ENCODE measurements at places on chromosomes 13 and 19.

DNA sequence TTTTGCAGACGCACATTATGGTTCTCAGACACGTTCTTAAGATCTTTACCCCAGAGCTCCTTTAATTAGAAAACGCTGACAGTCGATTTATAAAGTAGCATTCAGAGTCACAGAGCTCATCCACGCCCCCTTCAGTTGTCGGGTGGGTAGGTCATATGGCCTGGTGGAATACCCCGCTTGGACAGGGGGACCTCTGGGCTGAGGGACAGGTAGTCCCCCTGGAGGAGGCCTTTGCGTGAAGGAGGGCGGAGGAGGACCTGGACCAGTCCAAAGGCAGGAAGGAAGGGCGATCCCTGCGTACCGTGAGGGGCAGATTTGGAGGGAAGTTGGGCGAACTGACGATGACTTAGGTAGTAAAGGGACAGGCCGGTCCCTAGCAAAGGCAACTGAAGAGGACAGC is 20.5 kb downstream of the VASP start:
- no peak for DNase-seq

GRCh38 chr13:42548731-42549551 is 25.0 kb upstream of the TNFSF11 start:
- DNase-seq = no peak

GRCh38 chr19:39481676-39482075 is 1.0 kb downstream of the TIMM50 start:
- no peak for DNase-seq

GRCh38 chr13:71274923-71275608 is 591.9 kb downstream of the DACH1 start:
- DNase-seq = no peak

GRCh38 chr13:41931337-41931736 is 29.6 kb downstream of the VWA8 start:
- DNase-seq = no peak

- no peak for DNase-seq
Observed at GRCh38 chr19:55067869-55068268, 4.9 kb upstream of the RDH13 start.

DNA sequence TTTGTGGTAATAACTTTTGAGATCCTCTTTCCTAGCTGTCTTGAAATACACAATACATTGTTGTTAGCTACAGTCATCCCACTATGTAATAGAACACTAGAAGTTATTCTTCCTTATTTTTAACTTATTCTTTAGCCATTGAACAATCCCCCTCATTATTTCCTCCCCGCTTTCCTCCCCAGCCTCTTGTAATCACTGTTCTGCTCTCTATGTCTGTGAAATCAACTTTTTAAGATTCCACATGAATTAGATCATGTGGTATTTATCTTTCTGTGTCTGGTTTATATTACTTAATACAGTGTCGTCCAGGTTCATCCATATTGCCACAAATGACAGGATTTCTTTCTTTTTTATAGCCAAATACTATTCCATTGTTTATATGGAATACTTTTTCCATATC is 72.9 kb downstream of the SLC10A2 start:
- DNase-seq = no peak

DNA sequence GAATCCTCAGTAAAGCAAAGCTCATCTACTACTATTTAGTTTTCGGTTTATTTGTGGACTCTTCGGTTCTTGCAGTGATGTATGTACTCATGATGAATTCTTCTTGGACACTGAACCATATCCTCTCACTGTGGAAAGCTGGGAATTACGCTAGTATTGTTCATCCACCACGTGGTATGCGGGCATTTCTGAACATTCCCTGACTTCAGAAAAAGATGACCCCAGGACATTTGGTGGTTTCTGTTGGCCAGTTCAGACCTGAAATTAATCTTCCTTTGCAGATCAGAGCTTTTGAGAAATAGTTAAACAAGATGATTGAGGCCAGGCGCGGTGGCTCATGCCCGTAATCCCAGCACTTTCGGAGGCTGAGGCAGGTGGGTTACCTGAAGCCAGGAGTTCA is 25.3 kb upstream of the FBN3 start:
- no peak for DNase-seq

GRCh38 chr13:48888613-48889012 is 87.1 kb upstream of the FNDC3A start:
- no peak for DNase-seq

- DNase-seq = no peak
Observed at GRCh38 chr13:48291730-48292129, 11.8 kb upstream of the RB1 start.

- no peak for DNase-seq
Observed at GRCh38 chr19:10078329-10078728, 7.8 kb upstream of the SHFL start.

- no peak for DNase-seq
Observed at GRCh38 chr13:99382428-99383133, 75.4 kb upstream of the GPR183 start.

- DNase-seq = no peak
Observed at GRCh38 chr13:43408274-43408673, 378.5 kb downstream of the ENOX1 start.

GRCh38 chr13:92187378-92187989 is 789.1 kb downstream of the GPC5 start:
- DNase-seq = no peak

DNA sequence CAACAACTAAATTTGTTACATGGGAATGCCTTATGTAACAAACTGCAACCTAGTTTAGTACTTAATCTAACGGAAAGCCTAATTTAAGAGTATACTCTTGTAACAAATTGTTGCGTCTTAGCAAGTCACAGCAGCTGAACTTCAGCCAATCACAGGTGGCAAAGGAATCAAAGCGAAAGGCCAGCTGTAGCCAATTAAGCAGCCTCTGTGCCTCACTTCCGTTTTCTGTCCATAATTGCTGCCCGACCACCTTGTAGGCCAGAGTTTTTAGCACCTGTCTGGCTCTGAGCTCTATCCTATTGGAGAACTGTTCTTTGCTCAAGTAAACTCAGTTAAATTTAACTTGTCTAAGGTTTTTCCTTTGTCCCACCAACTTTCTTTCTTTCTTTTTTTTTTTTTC is 18.1 kb upstream of the HSPH1 start:
- no peak for DNase-seq

DNA sequence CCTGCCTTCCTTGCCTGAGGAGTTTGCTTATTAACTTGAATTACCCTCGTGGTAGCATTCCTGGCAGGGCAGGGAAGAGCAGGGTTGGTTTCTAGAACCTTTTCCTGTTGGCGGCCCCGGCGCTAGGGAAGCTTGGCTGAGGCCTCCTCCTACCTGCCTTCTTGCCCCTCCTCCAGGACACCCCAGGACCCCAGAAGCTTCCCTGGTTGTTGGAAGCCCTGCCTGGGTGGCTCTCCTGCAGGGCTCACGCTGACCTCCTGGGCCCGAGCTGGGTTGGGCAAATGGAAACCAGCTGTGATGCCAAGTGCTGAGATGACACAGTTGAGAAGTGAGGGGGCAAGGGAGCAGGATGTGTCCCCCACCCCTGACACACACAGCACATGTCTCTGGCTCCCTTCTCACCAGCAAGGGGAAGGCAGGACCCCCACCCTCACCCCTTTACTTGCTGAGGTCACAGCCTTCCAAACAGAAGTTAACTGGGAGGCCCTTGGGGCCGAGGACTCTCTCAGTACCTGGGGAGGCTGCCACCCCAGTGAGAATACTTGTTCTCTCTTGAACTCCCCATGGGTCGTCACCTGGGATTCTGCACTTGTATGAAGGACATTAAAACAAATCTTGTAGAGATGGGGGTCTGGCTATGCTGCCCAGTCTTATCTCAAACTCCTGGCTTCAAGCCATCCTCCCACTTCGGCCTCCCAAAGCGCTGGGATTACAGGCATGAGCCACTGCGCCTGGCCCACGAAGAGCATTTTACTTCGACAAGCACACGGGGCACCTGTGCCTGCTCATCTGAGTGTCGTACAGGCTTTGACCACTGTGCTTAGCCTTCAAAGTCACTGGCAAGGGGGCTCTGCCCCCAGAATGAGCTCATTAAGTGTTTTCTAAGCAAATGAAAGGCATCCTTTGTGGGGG is 10.5 kb downstream of the CEBPA start:
- no peak for DNase-seq

DNA sequence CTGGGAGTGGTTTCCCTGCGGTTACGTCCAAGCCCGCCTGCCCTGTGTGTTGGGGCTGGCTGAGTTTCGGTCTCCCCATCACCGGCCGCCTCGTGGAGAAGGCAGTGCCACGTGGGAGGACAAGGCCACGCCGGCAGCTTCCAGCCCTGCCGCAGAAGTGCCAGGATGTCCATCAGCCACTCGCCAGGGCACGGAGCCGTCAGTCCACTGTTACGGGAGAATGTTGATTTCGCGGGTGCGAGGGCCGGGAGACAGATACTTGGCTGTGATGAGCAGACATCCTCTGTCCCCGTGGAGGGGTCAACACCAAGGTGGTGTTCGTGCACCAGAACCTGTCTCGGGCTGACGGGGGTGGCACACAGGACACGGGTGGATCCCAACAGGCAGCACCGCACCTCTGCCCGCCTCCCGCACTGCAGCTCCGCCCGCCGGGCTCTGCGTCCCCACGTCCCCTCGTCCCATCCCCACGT is 86.4 kb upstream of the MCF2L start:
- no peak for DNase-seq

- DNase-seq = no peak
Observed at GRCh38 chr13:99260216-99260615, 2.0 kb upstream of the GPR18 start.

- no peak for DNase-seq
Observed at GRCh38 chr19:31380854-31381253, 31.6 kb upstream of the TSHZ3 start.

- DNase-seq = no peak
Observed at GRCh38 chr13:28327373-28328270, 167.3 kb downstream of the FLT1 start.

DNA sequence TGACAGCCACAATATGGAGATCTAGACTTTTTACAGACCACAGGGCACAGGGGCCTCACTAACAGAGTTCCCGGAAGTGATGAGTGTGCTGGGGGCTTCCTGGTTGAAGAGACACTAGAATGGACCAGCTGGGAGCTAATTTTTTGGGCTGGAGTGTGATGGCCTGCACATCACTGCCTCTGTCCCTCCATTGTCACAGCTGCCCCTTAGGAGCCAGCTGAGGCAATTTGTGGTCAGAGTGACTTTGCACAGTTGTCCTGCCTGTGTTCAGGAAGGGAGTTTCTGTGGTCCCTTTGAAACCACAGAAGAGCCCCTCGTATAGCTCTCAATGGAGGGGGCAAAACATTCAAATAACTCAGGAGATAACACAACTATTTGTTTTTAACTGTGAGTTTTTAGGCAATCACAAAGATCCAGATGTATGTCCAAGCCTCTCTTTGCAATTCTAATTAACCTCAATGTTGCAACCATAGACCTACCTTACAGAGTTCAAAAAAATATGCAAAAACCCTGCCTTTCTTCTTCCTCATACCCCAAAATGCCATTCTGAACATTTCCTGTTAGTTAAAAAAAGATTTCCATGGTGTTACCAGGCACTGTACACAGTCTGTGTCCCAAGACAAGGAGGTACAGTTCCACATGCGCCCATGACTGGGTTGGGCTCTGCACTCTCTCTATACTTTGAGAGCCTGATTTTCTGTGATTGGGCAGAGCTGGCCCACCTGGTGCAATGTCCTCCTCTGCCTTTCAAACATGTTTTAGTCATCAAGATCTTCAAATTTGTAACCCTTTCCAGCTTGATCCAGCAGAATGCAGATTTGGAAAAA is 2.4 kb downstream of the ALOX5AP start:
- no peak for DNase-seq

DNA sequence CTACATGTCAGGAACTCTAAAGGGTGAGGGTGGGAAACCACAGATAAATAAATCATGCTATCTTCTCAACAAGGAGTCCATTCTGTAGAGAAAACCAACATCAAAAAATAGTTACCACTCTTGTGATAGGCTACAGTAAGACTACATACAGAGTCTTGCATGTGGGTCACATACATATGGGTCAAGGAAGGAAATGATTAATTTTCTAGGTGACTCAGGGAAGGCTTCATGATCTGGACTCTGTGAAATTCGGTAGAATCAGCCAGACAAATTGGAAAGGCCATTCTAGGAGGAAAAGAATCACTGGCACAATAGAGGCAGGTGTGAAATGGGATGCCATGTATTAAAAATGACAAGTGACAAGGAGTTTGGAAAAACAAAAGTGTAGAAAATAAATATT is 638.9 kb downstream of the LIG4 start:
- no peak for DNase-seq

DNA sequence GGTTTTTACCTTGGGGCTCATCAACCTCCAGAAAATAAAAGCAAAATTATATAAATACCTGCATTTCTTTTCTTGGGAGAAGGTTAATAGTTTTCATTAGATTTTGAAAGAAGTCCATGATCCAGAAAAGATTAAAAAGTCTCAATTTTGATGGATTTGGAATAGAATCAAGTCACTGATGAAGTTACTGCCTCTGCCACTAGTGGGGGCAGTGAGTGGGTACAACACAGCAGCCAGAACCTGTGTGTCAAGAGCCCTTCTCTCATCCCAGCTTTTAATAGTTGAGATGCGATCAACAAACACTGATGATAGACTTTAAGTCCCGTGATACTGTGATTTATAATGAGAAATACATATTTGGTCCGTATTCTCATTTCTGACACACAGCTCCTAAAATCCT is 686.7 kb downstream of the DIAPH3 start:
- no peak for DNase-seq

DNA sequence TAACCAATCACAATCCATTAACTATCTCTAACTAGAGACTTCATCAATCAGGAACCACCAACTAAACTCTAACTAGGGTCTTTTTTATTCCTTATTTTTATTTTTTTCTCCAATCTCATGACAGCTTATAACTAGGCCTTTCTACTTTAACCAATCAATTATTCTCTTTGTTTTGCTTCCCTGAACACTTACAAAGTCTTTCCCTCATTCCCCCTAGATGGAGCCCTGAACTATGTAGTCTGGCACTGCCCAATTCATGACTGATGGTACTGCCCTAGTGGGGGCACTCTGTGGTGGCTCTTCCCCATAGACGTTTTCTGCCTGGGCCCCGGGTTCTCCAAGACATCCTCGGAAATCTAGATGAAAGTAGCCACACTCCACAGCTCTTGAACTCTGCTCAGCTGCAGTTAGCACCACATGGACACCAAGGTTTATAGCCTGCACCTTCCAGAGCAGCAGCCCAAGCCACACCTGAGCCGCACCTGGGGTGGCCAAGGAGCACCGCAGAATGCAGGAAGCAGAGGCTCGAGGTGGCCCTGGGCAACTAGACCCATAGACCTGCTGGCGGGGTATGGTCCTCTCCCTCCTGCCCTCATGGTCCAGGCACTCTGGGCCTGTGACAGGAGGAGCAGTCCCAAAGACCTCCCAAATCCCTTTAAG is 6.6 kb downstream of the ATP7B start:
- DNase-seq = no peak

GRCh38 chr13:113449693-113450347 is 3.5 kb downstream of the ADPRHL1 start:
- no peak for DNase-seq

- DNase-seq = no peak
Observed at GRCh38 chr13:73809561-73809960, 324.6 kb downstream of the KLF12 start.

DNA sequence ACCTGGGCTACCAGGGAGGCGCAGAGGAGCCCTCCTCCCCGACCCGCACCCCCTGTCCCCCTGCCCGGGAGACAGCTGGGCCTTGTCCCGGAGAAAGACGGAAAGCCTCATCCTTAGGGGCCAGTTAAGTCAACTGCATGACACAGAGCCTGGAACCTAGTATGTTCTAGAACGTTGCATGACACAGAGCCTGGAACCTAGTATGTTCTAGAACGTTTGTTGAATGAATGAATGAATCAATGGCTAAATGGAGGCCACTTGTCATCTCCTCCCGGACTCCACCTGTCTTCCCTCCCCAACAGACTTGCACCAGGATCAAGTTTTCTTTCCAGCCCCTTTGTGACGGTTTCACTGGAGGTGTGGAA is 706 bp downstream of the SERP2 start:
- no peak for DNase-seq

Data from stimulated activated CD4-positive, alpha-beta T cell treated with anti-CD3 and anti-CD28 coated beads, TNF-alpha, amount 100 ng/mL, for 1 hour (primary cell).